ENCODE measurements at places on chromosomes 13 and 19.

DNA sequence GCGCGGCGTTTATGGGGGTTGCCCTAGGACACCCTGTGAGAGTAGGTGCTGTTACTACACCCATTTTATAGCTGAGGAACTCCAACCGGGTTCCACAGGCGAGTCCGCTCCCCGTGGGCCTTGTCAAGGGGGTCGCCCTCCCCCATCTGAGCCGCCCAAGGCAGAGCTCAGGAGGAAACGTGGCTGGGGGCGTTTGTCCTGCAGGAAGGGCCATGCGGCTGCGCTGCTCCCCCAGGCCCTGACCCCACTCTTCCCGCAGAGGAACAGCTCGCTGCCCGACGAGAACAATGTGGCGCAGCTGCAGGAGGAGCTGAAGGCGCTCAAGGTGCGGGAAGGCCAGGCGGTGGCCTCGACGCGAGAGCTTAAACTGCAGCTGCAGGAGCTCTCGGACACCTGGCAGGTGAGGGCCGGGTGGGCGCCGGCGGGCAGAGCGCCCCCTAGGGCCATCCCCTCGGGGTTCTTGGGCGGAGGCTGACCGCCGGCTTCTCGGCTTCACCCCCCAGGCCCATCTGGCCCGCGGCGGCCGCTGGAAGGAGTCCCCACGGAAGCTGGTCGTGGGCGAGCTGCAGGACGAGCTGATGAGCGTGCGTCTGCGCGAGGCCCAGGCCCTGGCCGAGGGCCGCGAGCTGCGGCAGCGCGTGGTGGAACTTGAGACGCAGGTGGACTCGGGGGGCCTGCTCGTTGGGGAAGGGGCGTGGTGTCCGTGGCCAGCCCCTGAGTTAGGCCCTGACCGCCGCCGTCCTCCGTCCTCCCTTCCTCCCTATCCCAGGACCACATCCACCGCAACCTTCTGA, 12.4 kb downstream of the PRR36 start:
- no peak for DNase-seq

GRCh38 chr13:99078017-99078771, 100.3 kb upstream of the DOCK9 start:
- DNase-seq = peak; percentile 25

- peak; percentile 42 for DNase-seq
These were observed 22.2 kb downstream of the PCID2 start for GRCh38 chr13:113186061-113186900.

DNA sequence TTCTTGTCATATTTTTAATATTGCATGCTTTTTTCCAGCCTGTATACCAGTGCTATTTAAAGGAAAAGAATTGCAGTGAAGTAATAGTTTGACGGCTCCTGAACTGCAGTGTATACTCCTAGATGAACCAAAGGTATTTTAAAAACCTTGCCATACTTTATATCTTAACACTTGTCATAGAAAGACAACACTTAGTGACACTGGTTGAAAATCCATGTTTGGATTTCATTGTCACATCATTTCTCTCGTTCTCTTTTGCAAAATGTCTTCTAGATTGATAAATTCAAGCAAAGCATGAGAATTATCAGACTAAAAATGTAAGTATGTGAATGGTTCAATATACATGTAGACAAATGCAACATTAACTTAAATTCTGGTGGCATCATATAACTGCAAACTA, 1293.9 kb downstream of the PCDH9 start:
- DNase-seq = no peak

DNA sequence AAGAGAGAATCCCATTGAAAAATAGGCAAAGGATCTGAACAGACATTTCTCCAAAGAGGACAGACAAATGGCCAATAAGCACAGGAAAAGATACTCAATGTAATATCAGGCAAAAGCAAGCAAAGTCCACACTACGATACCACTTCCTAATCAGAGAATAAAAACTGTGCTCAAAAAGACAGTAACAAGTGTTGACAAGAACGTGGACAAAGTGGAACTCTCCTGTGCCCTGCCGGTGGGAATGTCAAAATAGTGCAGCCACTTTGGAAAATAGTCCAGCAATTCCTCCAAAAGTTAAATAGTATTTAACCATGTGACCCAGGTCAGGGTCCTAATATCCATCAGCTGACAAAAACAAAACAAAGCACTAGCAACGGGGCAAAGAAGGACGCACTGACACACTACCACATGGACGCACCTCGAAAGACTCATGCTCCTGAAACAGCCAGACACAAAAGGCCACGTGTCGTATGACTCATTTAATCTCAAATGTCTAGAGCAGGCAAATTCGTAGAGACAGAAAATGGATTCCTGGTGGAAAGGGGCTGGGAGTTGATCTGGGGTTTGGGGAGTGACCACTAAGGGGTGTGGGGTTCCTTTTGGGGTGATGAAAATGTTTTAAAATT, 5.2 kb downstream of the MIER2 start:
- no peak for DNase-seq

- DNase-seq = no peak
These were observed at the start of gene CEACAM3 for GRCh38 chr19:41796362-41796761. Gene CEACAM3 (plus strand): TSS chr19:41796587. CDS start chr19:41796678, 91 bp downstream.

DNA sequence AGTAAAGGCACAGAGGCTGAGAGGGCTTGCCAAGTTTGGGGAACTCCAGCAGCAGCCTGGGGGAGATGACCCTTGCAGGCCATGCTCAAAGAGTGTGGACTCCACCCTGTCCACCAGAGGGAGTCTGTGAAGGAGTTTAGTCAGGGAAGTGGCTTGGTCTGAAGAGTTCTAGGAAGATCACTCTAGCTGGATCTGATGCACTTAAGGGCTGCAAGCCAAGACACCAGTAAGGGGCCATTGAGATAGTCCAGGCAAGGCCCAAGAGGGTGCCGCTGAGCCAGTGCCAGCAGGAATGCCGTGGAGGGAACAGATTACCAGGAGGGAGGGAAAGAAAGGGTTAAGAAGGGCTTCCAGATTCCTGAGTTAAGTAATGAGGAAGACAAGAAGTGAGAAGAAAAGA, 68.7 kb downstream of the ZAR1L start:
- peak; percentile 25 for DNase-seq

All from CD4-positive, alpha-beta T cell treated with Interleukin-4 for 1 hour (primary cell).